ENCODE measurements at places on chromosomes 6 and 20. TPM values are rescaled to one million over a fixed set of nuclear protein-coding genes. Genes with fewer than 3 reads are reported as not detected.
A peak's percentile ranks its signal among the peaks of the same experiment; 100 is the strongest.

- DNase-seq, result no peak
- H3K27ac ChIP-seq, result no peak overlapping the region
- no peak overlapping the region for H3K4me3 ChIP-seq
Measured at GRCh38 chr6:116633685-116634084, 17.4 kb downstream of the RSPH4A start.

FOXF2 gene
- total RNA-seq, result not detected

DEFB132 gene
- not detected for total RNA-seq

DNA sequence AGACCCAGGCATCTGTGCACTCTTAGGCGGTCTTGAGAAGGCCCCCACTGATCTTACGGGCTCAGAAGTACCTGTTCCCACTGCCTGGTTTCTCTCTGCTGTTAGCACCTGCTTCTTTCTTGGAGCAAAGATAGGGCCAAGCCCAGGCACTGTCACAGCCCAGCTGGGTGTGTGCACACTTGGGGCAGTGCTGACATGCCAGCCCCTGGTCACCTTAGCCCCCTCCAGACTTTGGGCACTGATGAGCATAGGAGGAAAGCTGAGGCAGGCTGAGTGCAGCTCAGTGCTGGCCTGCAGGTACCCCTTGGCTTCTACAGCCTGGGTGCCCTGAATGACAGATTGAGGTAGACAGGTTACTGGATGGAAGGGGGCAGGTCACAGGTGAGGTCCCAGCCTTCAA, 105.7 kb upstream of the AHI1 start:
- H3K4me3 ChIP-seq, result no peak overlapping the region
- H3K27ac ChIP-seq, result no peak overlapping the region
- H3K4me1 ChIP-seq, result peaks cover 6% of the 10 kb centered on the region
- DNase-seq, result no peak
- H3K36me3 ChIP-seq, result peaks cover 20% of the 10 kb centered on the region

STMND1 gene
- not detected for total RNA-seq

GRCh38 chr6:71367756-71368155, 79.1 kb downstream of the OGFRL1 start:
- H3K4me3 ChIP-seq, result no peak overlapping the region
- H3K27ac ChIP-seq, result no peak overlapping the region
- H3K27me3 ChIP-seq, result peaks cover 5% of the 10 kb centered on the region
- H3K4me1 ChIP-seq, result peaks cover 17% of the 10 kb centered on the region
- DNase-seq, result no peak

- H3K4me3 ChIP-seq, result no peak overlapping the region
- H3K27me3 ChIP-seq, result peaks cover 29% of the 10 kb centered on the region
- peaks cover 3% of the 10 kb centered on the region for H3K36me3 ChIP-seq
- no peak for DNase-seq
- no peak overlapping the region for H3K27ac ChIP-seq
- peaks cover 34% of the 10 kb centered on the region for H3K4me1 ChIP-seq
Measured at GRCh38 chr20:4127344-4127743, 112.0 kb upstream of the RNF24 start.

GRCh38 chr6:101279410-101279809, 114.1 kb upstream of the GRIK2 start:
- no peaks in the 10 kb centered on the region for H3K27me3 ChIP-seq
- H3K4me1 ChIP-seq, result no peaks in the 10 kb centered on the region
- H3K27ac ChIP-seq, result no peak overlapping the region
- no peak for DNase-seq
- no peak overlapping the region for H3K4me3 ChIP-seq

PRR18 gene
- total RNA-seq, result not detected

ZFP57 gene
- not detected for total RNA-seq

- no peak for DNase-seq
- no peak overlapping the region for H3K4me3 ChIP-seq
- H3K4me1 ChIP-seq, result no peaks in the 10 kb centered on the region
- peaks cover 2% of the 10 kb centered on the region for H3K27me3 ChIP-seq
- H3K27ac ChIP-seq, result no peak overlapping the region
Measured at GRCh38 chr20:58161192-58161591, 67.3 kb downstream of the ANKRD60 start.

- no peaks in the 10 kb centered on the region for H3K27me3 ChIP-seq
- H3K27ac ChIP-seq, result no peak overlapping the region
- no peak for DNase-seq
- H3K4me3 ChIP-seq, result no peak overlapping the region
- H3K36me3 ChIP-seq, result no peaks in the 10 kb centered on the region
Measured at GRCh38 chr20:32623667-32624157, 38.6 kb upstream of the NOL4L start.

FAM83B gene
- total RNA-seq, result not detected

- no peaks in the 10 kb centered on the region for H3K4me1 ChIP-seq
- H3K36me3 ChIP-seq, result no peaks in the 10 kb centered on the region
- DNase-seq, result peak; percentile 59
- no peak overlapping the region for H3K27ac ChIP-seq
- H3K4me3 ChIP-seq, result no peak overlapping the region
- peaks cover 16% of the 10 kb centered on the region for H3K27me3 ChIP-seq
Measured at GRCh38 chr6:34459899-34460593, 5.8 kb upstream of the PACSIN1 start.

CBFA2T2 gene
- 19.2 TPM for total RNA-seq

TMEM14C gene
- total RNA-seq, result 42.4 TPM

DLL1 gene
- total RNA-seq, result 0.20 TPM

RNF144B gene
- total RNA-seq, result 1.3 TPM

DEF6 gene
- total RNA-seq, result 215 TPM

XKR7 gene
- not detected for total RNA-seq

GJA10 gene
- total RNA-seq, result 3.5 TPM

HFE gene
- total RNA-seq, result 3.4 TPM

- H3K4me1 ChIP-seq, result peaks cover 10% of the 10 kb centered on the region
- H3K4me3 ChIP-seq, result no peak overlapping the region
- H3K27ac ChIP-seq, result no peak overlapping the region
- H3K27me3 ChIP-seq, result peaks cover 1% of the 10 kb centered on the region
Measured at GRCh38 chr6:37794825-37795224, 24.7 kb upstream of the ZFAND3 start.

TRIM31 gene
- total RNA-seq, result not detected

- peak overlapping the region; percentile 54 for H3K4me3 ChIP-seq
- peaks cover 47% of the 10 kb centered on the region for H3K4me1 ChIP-seq
- peaks cover 3% of the 10 kb centered on the region for H3K36me3 ChIP-seq
- H3K27ac ChIP-seq, result no peak overlapping the region
Measured at GRCh38 chr6:26328265-26328844, 36.6 kb upstream of the BTN3A2 start.

GRCh38 chr20:10519361-10520046, 84.4 kb downstream of the SLX4IP start:
- no peak for DNase-seq
- peaks cover 48% of the 10 kb centered on the region for H3K4me1 ChIP-seq
- peaks cover 2% of the 10 kb centered on the region for H3K36me3 ChIP-seq
- peak overlapping the region; percentile 66 for H3K27ac ChIP-seq
- H3K27me3 ChIP-seq, result no peaks in the 10 kb centered on the region
- H3K4me3 ChIP-seq, result no peak overlapping the region

DNA sequence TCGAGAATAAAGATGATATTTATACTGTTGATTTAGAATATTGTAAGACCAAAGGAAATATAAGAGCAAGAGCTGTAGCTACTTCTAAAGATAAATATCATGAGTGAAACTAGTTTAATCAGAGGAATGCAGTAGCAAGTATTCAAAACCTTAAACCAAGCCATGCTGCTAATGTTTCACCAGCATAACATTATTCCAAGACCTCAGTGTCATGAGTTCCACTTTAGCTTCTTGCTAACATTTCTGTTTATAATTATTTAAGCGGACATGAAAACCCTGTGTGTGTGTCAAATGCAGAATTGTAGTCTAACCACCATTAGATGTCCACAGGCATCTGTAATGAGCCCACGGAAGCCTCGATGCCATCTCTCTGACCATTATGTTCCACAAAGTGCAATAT, 752.6 kb upstream of the MARCKS start:
- H3K36me3 ChIP-seq, result no peaks in the 10 kb centered on the region
- DNase-seq, result no peak
- H3K4me3 ChIP-seq, result no peak overlapping the region

DNA sequence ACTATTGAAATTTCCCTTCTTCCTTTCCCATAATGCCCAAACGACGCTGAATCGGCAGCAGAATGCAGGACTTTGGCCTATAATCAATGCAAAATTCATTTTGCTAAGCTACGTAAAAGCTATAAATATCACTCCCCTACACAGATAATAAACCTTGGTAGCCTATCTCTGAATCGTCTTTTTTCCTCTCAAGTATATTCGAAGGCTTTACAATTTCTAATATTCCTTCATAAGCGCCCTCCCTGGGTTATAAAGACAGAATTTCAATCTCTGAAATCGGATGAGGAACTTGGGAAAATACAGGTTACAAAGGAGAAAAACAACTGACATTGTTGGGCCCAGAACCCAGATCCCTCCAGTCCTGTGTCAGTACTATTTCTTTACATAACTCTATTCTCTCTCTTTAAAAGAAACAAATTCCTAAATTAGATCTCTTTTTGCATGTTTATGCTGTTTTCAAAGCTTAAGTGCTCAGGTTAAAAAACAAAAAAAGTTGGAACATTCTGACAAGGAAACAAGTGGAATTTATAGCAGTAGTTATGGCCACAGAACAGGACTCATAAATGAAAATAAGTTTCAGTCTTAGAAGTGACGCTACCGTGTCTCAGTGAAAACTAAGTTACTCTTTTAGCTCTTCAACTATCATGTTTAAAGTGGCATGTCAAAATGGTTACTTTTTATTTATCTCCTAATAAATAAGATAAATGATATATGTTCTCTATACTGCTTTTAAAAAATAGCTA, 84.5 kb downstream of the SESN1 start:
- H3K27ac ChIP-seq, result peak overlapping the region; percentile 72
- H3K4me3 ChIP-seq, result peak overlapping the region; percentile 88
- peaks cover 8% of the 10 kb centered on the region for H3K27me3 ChIP-seq
- no peak for DNase-seq
- H3K36me3 ChIP-seq, result peaks cover 9% of the 10 kb centered on the region

- H3K36me3 ChIP-seq, result no peaks in the 10 kb centered on the region
- no peak overlapping the region for H3K4me3 ChIP-seq
- H3K4me1 ChIP-seq, result no peaks in the 10 kb centered on the region
- H3K27ac ChIP-seq, result no peak overlapping the region
- no peak for DNase-seq
- no peaks in the 10 kb centered on the region for H3K27me3 ChIP-seq
Measured at GRCh38 chr6:45386501-45386900, 8.8 kb upstream of the SUPT3H start.

DNA sequence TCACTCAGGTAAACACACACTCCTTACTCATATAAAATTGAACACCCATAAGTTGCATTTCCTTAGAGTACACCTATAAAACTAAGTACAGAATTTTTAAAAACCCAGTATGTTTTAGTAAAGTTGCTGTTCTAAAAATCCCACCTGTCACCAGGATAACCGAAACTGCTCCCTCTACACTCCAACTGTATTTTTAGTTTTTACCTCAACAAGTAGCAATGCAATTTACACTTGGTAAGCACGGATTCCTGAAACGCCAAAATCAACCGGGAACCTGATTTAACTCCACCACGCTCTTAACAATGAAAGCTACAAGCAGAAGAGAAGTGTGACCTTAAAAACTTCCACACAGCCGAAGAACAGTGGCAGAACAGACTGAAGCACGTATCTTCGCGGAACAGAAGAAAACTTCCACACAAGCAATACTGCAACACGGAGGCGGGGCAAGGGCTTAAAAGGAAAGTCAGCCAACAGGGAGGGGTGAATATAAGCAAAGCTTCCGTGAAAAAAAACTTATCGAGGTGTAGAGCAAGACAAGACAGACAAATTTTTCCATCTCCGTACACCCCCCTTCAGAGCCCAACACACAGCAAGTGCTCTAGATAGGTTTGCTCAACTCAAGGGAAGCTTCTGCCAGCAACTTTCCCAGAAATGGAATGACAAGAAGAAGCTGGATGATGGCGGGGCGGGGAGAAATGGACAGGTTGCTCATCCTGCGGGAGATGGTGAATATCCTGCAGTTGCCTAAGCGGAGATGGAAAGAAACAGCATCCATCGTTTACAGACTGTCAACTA, 1.4 kb downstream of the STAU1 start:
- peak overlapping the region; percentile 81 for H3K27ac ChIP-seq
- peaks cover 27% of the 10 kb centered on the region for H3K36me3 ChIP-seq
- DNase-seq, result peak; percentile 73
- H3K4me1 ChIP-seq, result peaks cover 48% of the 10 kb centered on the region
- peak overlapping the region; percentile 90 for H3K4me3 ChIP-seq

TP53TG5 gene
- total RNA-seq, result not detected

- H3K27me3 ChIP-seq, result peaks cover 1% of the 10 kb centered on the region
- no peak overlapping the region for H3K27ac ChIP-seq
- no peaks in the 10 kb centered on the region for H3K4me1 ChIP-seq
- H3K36me3 ChIP-seq, result no peaks in the 10 kb centered on the region
- no peak for DNase-seq
Measured at GRCh38 chr6:154466139-154466538, 44.3 kb downstream of the CNKSR3 start.

DNA sequence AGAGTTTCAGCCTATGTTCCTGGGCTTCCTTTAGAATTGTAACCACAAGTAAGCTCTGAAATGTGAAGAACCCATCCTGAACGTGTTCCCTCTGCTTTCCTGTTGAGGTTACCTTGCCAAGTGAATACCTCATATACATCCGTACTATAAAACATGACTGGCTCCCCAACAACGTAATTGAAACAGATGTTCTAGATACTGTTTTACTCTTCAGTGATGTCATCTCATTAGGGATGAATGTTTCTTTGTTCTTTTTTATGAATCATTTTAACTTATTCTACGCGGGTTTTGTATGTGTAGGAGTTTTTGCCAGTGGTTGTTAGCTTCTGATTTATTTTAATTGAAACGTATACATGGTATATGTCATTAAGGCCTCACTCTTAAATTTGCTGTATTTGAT, 166.8 kb downstream of the SAMD5 start:
- no peak for DNase-seq
- no peaks in the 10 kb centered on the region for H3K36me3 ChIP-seq
- H3K4me1 ChIP-seq, result no peaks in the 10 kb centered on the region
- H3K27me3 ChIP-seq, result no peaks in the 10 kb centered on the region

- H3K4me1 ChIP-seq, result peaks cover 21% of the 10 kb centered on the region
- no peak overlapping the region for H3K27ac ChIP-seq
- no peak overlapping the region for H3K4me3 ChIP-seq
- peaks cover 46% of the 10 kb centered on the region for H3K36me3 ChIP-seq
- H3K27me3 ChIP-seq, result no peaks in the 10 kb centered on the region
Measured at GRCh38 chr6:42616716-42617115, 52.9 kb downstream of the UBR2 start.

FAM83D gene
- total RNA-seq, result 19.9 TPM

Data from activated CD4-positive, alpha-beta memory T cell treated with anti-CD3 and anti-CD28 coated beads, Interleukin-2, amount 10 ng/mL, durations not matched to agents 7 days and 5 days (primary cell).